Stimulated activated CD8-positive, alpha-beta memory T cell treated with anti-CD3 and anti-CD28 coated beads, Interleukin-7, amount 100 ng/mL, for 1 hour (primary cell): ENCODE measurements at places on chromosomes 4 and X.

- DNase-seq = no peak
Observed at GRCh38 chrX:55659931-55660330, 36.7 kb downstream of the FOXR2 start.

GRCh38 chr4:105758958-105759357, 50.4 kb downstream of the GSTCD start:
- no peak for DNase-seq

- no peak for DNase-seq
Observed at GRCh38 chrX:115583496-115584004, 22.6 kb downstream of the PLS3 start.

- no peak for DNase-seq
Observed at GRCh38 chr4:153296040-153296823, 48.3 kb upstream of the MND1 start.

- no peak for DNase-seq
Observed at GRCh38 chr4:3388471-3389232, 53.1 kb upstream of the HGFAC start.

DNA sequence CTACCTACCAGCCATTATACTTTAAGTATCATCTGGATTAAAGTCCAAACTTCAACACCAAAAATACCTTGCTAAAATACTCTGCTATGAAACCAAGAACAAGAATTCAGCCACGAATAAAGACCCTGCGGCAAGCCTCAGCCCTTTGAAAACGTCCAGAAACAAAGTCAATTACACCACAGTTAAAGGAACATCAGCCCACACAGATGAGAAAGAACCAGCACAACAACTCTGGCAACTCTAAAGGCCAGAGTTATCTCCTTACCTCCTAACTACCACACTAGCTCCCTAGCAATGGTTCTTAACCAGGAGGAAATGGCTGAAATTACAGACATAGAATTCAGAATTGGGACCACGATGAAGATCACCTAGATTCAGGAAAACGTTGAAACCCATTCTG, 23.4 kb downstream of the ABCB7 start:
- no peak for DNase-seq

- DNase-seq = no peak
Observed at GRCh38 chr4:94486372-94486801, 34.6 kb downstream of the PDLIM5 start.

DNA sequence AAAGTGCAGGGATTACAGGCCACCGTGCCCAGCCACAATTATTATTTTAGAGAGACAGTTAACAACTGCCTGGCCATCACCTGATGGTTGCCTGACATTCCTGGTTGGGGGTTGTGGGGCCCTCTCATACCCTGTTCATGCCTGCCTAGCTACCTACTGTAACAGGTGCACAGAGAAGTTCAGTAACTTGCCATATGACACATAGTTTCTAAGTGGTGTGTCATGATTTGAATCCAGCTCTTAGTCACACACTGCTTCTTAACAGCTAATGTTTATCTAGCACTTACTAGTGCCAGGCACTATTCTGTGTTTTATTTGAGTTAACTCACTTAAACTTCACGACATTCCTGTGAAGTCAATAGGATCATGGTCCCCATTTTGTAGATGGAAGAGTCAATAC, 122.7 kb upstream of the JADE1 start:
- no peak for DNase-seq

- DNase-seq = no peak
Observed at GRCh38 chr4:20288846-20289512, 37.3 kb downstream of the SLIT2 start.

DNA sequence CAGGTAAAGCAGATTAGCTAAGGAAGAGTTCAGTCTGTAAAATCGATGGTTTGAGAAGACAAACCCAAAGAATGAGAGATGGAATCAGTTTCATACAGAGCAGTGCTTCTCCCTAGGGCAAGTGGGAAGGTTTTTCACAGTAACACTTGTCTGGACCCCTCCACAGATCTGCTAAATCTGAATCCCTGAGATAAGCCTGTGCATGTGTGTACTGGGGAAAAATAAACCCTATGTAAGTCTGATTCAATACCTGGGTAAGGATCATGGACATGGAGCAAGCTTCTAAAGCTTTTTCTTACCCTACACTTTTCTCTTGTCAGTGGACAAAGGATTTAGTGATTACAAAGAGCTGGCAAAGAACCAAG, 13.6 kb downstream of the ELOVL6 start:
- no peak for DNase-seq

GRCh38 chr4:25903900-25904747, 9.9 kb upstream of the SMIM20 start:
- no peak for DNase-seq

GRCh38 chr4:151429957-151430570, 21.1 kb downstream of the FHIP1A start:
- no peak for DNase-seq

DNA sequence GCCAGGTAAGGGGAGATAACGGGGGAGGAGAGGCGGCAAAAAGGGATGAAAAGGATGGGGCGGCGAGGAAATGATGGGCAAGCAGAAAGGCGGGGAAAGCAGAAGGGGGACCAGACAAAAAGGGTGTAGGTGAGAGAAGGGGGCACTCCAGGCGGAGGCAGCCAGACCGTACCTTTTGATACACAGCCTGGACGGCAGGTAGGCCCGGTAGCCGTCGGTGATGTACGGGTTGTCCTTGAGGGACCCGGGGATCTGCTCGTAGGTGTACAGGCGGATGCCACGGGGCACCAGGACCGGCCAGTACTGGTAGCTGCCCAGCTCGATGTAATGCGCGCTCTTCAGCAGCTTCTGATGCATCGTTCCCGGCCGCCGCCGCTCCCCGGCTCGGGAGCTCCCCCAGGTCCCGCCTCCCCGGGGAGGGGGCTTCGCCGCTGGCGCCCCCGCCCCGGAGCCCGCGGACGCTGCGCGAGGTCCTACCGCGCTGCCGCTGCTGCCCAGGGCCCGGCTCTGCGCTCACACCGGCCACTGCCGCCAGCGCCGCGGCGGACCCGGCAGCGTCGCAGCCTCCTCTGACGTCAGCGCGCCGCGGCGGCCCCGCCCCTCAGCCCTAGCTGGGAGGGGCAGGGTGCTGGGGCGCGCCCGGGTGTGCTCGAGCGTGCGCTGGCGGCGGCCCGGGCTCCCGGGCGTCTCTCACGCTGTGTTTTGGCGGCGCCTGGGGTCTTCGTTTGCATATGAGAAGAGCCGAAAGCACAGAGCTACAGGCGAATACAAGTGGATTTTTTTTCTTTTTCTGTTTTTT, at the start of gene PAQR3:
PAQR3 (minus strand) TSS at position 571 of the 799 bp plus-strand sequence; CDS start at position 357, 214 bp downstream.
- DNase-seq = peak; percentile 67

GRCh38 chr4:143377611-143378099, 41.0 kb downstream of the GAB1 start:
- no peak for DNase-seq

- DNase-seq = no peak
Observed at GRCh38 chrX:77740376-77740905, 45.6 kb downstream of the ATRX start.

- no peak for DNase-seq
Observed at GRCh38 chrX:84133023-84133422, 55.0 kb downstream of the RPS6KA6 start.

- no peak for DNase-seq
Observed at GRCh38 chrX:373641-374471, 12.9 kb downstream of the PPP2R3B start.

DNA sequence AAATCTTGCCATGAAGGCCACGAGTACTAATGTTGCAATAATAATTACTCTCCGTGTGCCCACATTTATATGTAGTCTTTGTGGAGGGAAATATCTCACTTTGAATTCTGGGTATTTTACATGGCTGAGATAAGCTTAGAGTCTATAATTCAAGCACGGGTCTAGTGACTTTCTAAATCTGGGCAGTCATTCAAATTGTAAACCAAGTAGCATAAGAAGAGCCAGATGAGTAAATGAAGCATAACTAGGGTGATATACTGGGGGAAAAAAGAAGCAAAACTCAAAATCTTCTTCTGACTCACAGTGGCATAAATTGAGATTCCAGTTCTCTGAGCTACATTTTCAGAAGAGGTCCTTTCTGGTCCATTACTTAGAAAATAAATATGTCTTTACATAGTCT, 53.0 kb downstream of the MAPK10 start:
- DNase-seq = no peak

GRCh38 chr4:8506006-8506372, 65.4 kb downstream of the TRMT44 start:
- no peak for DNase-seq

GRCh38 chr4:186296481-186296880, 30.5 kb downstream of the F11 start:
- DNase-seq = no peak

DNA sequence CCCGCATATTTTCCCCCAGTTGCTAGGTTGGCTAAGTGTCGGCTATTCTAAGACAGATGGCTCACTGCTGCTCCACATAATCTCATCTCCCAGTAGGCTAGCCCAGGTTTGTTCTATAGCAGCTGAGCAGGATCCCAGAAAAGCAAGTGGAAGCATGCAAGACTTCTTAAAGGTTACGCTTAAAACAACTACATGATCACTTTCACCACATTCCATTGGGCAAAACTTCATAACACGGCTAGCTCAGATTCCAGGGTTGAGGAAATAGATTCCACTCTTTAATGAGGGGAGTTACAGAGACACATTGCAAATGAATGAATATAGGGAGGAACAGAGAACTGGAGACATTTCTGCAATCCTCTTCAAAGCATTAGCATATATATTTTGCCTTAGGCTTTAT, 12.9 kb upstream of the RAB33B start:
- DNase-seq = no peak

GRCh38 chr4:181659202-181659601, 584.0 kb upstream of the TENM3 start:
- DNase-seq = no peak

DNA sequence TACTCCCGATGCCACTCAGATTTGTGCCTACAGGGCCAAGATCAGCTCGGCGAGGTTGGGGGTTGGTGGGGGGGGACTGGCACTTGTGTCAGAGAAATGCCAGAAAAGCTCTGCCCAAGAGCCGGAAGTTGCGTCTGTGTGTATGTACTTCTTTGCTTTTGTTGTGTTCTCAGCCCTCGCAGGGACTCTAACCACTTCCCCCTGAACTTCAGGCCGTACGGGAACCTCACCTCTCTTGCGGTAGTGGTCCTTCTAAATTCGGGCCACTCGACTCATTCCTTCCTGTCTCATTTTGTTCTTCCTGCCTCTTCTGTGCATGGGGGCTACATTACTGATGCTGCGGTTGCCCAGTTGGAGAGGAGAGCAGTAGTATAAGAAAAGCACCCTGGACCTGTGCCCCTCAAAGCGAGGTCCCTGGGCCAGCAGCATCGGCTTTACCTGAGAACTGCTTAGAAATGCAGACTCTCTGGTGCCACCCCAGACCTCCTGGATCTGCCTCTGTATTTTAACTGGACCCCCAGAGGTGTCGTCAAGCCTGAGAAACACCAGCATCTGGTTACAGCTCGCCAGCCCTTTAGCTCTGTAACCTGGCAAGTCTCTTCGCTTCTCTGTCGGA, 146.3 kb upstream of the RPS6KA3 start:
- no peak for DNase-seq

DNA sequence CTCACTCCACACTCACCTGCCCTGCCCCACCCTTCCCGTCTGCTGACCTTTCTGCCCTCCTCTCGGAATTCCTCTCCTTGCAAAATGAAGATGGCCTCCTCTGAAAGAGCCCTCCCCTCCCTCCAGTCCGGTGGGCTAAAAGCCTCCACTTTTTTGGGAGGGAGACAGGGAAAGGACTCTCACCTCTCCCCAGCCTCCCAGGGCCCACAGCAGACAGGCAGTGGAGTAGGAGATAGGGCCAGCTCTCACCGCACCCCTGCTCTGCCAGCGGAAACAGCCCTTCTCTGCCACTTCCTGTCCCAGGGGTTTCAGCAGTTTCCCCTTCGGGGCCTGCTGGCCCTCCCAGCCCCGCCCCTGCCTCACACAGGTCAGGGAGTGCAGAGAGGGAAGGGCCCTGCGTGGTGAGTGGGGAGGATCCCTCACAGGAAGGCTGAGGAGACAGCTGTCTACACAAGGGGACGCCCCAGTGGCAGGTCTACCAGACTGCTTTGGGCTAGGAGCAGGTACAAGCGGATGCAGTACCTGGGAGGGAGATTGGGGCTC, 18.2 kb downstream of the ELF4 start:
- peak; percentile 71 for DNase-seq

- no peak for DNase-seq
Observed at GRCh38 chr4:28369499-28369898, 1508.9 kb downstream of the STIM2 start.

DNA sequence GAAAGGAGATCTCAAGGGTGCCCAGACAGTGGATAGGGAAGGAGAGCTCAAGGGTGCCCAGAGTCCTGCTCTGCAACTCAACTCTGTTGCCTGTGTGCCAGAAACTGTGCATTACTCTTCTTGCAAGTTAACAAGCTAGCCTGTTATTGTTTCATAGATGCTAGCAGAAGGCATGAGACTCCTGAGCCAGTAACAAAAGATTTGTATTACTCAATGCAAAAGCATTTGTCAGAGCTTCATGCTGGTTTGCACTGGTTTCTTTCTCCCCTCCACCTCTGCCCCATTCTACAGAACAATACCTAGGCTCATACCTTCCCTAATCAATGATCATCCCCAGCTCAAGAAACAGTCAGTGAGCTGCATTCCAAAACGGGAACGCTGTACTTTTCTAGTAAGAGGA, 124.5 kb upstream of the NEIL3 start:
- DNase-seq = no peak

DNA sequence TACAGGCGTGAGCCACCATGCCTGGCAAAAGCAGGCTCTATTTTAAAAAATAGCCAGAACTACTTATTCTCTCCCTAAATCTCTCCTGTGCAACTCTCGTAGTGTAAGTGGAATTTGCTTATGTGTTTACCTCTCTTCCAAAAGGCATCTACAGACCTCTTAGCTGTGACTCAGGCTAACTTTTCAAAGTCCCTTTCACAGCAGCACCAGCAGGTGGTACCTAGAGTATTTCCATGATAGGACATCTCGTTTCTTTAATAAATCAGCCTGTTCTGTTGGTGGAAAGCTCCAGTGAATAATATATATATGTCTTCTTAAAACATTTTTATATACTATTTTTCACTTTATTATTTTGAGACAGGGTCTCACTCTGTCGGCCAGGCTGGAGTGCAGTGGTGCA, 89.0 kb downstream of the NSUN7 start:
- DNase-seq = no peak

DNA sequence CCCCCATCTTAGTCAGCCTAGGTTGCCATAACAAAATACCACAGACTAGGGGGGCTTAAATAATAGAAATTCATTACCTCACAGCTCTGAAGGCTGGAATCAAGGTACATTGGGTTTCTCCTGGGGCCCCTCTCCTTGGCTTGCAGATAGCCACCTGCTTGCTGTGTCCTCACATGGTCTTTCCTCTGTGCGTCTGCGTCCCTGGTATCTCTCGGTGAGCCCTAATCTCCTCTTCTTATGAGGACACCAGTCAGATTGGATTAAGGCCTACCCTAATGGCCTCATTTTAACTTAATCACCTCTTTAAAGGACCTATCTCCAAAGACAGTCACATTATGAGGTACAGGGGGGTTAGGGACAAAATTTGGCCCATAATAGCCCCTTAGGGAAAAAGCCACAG, 98.0 kb downstream of the SH3KBP1 start:
- DNase-seq = no peak

DNA sequence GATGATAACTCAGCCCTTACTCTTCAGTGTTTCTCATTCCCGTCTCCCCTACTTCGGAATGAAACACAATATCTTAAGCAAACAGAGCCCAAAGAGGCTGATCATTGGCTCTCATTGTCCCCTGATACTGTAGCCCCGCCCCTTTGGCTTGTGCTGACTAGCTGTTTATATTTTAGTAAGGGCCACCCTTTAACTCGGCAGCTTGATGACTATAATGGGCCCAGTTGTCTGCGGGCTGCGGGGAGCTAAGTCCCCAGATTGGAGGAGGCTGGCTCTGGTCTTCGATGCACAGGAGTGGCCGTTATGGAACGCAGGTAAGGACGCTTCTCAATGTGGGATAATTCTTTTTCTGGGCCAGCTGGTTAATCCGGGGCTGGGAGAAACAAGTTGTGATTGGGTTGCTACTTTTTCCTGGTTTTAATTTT, at the start of gene TRIM2:
TRIM2 (plus strand) TSS at position 197 of the 425 bp plus-strand sequence; CDS start at position 285, 88 bp downstream.
- DNase-seq = no peak
